MM.1S (cell line): ENCODE measurements at places on chromosomes 11 and 22.

GRCh38 chr11:69297787-69298266, 3.9 kb downstream of the MYEOV start:
- no peaks in the 10 kb centered on the region for H3K36me3 ChIP-seq
- H3K27ac ChIP-seq = peak overlapping the region; percentile 98
- H3K4me1 ChIP-seq = peaks cover 45% of the 10 kb centered on the region
- no peaks in the 10 kb centered on the region for H3K27me3 ChIP-seq

DNA sequence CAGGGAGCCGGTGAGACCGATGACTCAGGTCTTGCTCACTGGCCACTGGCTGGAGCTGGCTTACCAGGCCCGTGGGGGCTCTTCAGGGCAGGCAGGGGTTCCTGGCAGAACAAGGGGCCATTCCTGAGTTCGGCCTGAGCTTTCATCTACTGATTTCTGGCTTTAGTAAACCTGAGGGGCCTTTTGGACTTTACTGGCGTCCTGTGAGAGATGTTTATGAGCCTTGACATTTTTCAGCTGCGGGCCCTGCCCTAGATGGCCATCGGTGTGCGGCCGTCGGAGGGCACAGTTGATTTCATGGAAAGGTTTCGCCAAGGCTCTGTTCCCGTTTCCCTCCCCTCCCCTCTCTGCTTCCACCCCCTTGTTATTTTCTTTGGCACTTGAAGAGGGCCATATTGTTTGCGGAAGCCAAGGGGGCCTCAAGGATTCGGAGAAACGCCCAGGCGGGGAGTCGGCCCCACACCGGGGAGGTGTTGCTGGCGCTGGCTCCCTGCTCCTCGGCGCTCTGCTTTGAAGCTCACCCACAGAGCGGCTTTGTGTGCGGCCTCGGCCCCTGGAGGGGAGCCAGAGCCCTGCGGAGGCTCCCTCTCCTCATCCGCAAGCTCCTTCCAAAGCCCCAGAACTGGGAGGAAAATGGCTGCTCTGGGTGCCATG, 17.7 kb downstream of the ELF5 start:
- no peaks in the 10 kb centered on the region for H3K36me3 ChIP-seq
- H3K27ac ChIP-seq = no peak overlapping the region
- no peaks in the 10 kb centered on the region for H3K4me1 ChIP-seq
- H3K27me3 ChIP-seq = no peaks in the 10 kb centered on the region

GRCh38 chr11:77470504-77470903, 3.4 kb downstream of the PAK1 start:
- H3K27ac ChIP-seq = peak overlapping the region; percentile 75
- H3K4me1 ChIP-seq = peaks cover 45% of the 10 kb centered on the region
- H3K4me3 ChIP-seq = peak overlapping the region; percentile 58
- H3K36me3 ChIP-seq = no peaks in the 10 kb centered on the region

DNA sequence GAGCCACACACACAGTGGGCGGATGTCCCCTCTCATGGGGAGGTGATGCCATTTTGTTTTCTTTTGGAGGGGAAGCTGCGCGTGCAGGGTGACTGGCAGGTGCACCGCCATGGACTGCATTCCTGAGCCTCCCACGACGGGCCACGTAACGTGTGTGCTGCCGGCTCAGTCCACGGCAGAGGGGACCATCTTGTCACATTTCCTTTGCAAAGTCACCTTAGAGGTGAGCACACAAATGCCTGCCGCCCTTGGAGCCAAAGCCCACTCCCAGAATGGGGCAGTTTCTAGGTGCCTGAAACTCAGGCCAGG, 262.5 kb downstream of the CTTN start:
- H3K36me3 ChIP-seq = no peaks in the 10 kb centered on the region
- DNase-seq = no peak
- H3K4me1 ChIP-seq = no peaks in the 10 kb centered on the region
- no peak overlapping the region for H3K27ac ChIP-seq
- peaks cover 95% of the 10 kb centered on the region for H3K27me3 ChIP-seq

DNA sequence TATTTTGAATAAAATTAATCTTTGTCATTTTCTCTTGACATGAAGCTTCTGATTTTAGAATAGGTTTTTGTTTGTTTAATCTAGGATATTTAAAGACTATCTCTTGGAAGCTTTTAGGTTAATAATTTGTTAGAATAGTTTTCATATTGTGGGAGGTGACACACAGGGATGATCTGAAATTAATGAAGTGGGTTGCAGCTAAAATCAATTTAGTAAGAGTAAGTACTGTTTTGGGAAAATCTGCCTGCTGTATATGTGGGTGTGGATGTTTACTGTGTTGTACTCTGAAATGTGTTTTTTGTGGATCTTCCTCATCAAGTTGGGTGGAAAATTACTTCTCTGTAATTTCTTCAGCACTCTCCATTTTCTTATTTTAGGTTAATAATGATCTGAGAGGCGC, 67.3 kb downstream of the BID start:
- H3K36me3 ChIP-seq = no peaks in the 10 kb centered on the region
- H3K4me3 ChIP-seq = no peak overlapping the region
- H3K4me1 ChIP-seq = peaks cover 18% of the 10 kb centered on the region
- no peak for DNase-seq
- no peaks in the 10 kb centered on the region for H3K27me3 ChIP-seq

- H3K36me3 ChIP-seq = no peaks in the 10 kb centered on the region
- peak; percentile 39 for DNase-seq
- H3K4me3 ChIP-seq = no peak overlapping the region
- H3K4me1 ChIP-seq = no peaks in the 10 kb centered on the region
Observed at GRCh38 chr11:1453611-1454034, 33.0 kb downstream of the MOB2 start.
